Activated CD4-positive, alpha-beta T cell treated with anti-CD3 and anti-CD28 coated beads, Interleukin-2, Interleukin-4, amounts not matched to agents 100 ng/mL and 50 ng/mL, durations not matched to agents 16 hours and 8 hours (primary cell): ENCODE measurements at places on chromosomes 7 and 10.
A peak's percentile ranks its signal among the peaks of the same experiment; 100 is the strongest.

DNA sequence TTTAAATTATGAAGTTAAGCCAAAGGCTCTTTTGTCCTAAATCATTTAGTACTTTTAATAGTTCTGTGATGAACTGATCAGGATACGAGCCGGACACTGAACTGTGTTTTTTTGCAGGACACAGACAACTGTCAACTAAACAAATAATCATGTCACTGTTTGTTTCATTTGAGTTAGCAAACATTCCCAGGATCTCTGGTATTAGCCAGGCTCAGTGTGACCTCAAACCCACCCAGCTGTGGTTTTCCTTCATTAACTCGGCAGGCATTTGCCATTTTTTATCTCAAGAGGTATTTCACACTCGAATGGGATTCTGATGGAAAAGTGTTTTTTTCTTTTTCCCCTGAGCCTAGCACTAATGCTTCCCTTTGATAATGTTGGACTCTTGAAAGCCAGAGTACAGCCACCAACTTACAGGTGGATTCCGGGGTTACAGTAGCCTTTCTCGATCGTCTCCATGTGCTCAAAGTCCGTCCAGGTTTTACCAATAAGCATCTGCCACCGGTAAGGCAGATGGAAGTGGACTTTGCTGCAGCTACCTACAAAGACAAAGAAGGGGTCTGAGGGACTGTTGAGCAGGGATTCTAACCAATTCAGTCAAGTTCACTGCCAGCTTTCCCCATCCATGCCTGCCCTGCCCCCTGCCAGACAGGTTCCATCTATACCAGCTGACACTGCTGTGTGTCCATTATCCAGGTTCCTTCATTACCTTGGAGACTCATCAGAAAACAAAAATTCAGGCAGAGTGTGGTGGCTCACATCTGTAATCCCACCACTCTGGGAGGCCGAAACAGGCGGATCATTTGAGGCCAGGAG lies 33.4 kb downstream of the ZC3HAV1 start:
- DNase-seq = no peak

DNA sequence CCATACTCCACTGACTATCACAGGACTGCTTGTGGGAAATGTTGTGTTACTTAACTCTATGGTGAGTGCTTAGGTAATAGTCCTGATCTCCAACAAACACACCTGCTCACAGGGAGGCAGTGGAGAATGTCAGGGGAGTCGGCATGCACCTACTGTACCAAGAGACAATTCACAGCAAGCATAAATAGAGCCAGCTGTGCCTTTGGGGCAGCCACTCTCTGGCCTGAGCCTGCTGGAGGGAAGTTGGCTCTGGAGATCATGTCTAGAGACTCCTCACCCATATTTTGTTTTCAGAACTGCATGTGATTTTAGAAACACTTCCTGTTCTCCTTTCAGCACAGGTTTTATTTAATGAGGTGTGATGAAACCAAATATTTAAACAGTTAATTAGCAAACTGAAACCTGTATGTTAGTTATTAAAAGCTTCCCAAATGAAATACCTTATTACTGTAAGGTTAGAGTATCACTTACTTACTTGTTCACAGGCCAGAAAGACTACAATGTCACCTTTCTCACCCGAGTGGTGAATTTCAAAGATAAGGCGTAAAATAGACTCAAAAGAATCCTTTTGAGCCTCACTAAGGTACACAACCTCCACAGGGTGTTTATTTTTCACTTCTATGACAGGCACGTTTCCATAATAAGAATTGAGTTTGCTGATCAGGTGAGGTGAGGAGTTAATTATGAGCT lies 21.8 kb downstream of the DHX32 start:
- DNase-seq = no peak

GRCh38 chr7:27175626-27176523 lies 1.8 kb upstream of the HOXA10 start:
- DNase-seq = no peak

DNA sequence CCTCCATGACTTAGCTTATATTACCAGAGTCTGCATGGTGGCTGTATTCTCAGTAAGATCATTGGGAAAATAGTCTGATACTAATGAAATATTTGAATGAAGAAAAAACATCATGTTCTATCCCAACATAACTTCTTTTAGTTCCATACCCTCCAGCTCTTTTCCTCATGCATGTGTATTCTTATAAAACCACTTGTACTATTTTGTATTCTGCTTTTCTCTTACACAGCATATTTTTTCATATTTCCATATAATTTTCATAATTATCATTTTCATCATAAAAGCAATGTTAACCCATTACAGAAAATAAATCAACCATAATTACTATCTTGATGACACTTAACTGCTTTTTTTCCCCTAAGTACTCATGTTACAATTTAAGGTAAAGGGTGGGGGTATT lies 371.2 kb upstream of the LRGUK start:
- no peak for DNase-seq

- no peak for DNase-seq
These were observed 50.9 kb downstream of the TPK1 start for GRCh38 chr7:144784943-144785342.

GRCh38 chr7:40008223-40008815 lies 58.3 kb downstream of the CDK13 start:
- no peak for DNase-seq

DNA sequence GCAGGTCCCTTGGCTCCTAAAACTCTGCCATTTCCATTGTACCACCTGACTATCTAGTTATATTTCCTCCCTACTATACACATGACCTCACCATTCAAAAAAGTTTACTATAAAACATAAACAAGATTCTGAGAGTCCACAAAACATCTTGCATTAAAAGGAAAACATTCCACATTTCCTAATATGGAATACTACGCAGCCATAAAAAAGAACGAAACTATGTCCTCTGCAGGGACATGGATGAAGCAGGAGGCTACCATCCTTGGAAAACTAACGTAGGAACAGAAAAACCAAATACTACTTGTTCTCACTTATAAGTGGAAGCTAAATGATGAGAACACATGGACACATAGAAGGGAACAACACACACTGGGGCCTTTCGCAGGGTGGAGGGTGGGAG lies 48.3 kb downstream of the SVIL start:
- no peak for DNase-seq

DNA sequence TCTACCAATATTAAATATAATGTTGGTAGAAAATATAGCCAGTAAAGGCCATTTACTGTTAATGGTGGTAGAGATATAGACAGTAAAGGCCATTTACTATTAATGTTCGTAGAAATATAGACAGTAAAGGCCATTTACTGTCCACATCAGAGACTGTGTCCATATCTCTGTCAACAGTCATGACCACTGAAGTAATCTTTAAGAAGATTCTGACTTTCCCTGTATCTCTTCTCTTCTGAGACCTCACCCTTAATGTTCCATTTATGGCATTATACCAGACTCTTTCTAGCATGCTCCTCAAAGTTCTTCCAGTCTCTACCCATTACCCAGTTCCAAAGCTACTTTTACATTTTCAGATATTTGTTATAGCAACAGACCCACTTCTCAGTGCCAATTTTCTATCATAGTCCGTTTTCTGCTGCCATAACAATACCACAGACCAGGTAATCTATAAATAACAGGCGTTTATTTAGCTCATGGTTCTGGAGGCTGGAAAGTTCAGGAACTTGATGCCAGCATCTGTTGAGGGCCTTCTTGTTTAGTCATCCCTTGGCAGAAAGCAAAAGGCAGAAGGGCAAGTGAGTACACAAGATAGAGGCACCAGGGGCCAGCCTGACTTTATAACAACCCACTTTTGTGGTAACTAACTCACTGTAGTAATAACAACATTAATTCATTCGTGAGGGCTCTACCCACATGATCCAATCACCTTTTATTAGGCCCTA lies 7.9 kb upstream of the NUDCD3 start:
- DNase-seq = no peak

DNA sequence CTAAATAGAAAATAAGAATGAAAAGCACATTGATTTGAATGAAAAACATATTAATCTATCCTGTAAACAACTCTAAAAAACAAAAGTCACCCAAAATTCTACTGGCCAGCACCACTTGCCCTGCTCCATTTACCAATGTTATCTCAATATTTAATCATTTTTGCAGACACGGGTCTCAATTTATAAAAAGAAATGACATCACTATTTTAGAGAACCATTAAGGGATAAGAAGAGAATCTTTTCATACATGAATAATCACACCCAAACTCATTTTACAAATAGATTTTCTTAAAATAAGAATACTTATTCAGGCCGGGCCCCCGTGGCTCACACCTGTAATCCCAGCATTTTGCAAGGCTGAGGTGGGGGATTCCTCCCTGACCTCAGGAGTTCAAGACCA lies 3.9 kb downstream of the SAR1A start:
- no peak for DNase-seq

GRCh38 chr7:25482631-25483030 lies 254.3 kb upstream of the NPVF start:
- DNase-seq = no peak

- peak; percentile 50 for DNase-seq
These were observed at the start of gene PLAU for GRCh38 chr10:73910764-73911552. PLAU (plus strand) TSS chr10:73911132; CDS start chr10:73911556, 424 bp downstream.

- no peak for DNase-seq
These were observed 211.0 kb upstream of the KLF14 start for GRCh38 chr7:130944997-130945396.

DNA sequence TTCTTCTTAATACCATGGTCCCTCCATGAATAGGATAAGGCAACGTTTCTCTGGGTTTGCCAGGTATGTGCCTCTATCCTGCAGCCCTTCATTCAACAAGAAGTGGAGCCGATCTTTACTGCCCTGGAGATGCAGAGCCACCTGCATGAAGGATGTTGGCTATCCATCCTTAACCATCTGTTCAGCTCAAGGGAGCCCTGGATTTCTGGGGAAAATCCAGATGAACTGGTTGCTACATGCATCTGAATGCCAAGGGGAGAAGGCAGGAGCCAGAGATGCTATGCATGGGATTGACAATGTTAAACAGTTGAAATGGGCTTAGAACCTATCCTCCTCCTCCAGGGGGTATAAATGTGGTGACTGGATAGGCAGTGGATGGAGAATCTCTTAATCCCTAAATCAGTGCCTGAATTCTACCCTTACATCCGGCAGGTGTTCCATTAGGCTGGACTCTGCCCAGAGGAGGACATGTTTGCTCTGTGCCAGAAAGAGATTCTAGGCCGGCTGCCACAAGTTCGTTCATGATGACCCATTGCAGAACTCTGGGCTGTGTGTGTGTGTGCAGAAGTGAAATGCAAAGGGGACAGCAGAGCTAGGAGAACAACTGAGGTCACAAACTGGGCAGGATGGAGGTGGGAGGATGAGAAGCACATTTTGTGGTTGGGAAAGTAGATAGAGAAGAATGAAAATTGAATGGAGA lies 15.6 kb downstream of the CPED1 start:
- DNase-seq = no peak

DNA sequence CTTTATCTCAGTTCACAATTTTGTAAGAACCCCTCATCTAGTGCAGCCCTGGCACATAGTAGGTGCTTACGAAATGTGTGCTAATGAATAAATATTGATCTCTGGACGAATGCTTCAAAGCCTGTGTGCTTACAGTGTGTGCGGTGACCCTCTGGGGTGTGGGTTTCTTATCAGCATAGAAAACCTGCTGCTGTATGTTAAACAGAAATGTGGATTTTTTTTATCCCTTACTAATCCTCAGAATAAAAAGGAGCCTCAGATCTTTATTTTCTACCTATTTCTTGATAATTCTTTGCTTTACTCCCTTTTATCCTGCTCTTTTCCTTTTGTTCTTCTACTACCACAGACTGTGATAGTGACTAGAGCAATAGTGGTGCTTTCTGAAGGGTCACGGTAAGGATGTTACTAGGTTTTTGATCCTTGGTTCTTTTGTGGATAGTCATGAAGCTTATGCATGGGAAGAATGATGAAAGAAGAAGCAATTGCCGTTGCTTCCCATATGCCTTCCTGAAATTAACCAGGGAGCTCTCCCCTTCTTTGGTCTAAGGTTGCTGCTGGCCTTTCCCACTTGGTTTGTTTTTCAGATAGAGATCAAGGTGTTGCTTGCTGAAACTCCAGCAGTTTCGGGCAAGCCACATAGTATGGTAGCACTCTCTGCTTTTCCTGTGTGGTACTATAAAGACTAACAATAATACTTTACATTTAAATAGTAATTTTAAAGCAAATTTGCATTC lies 44.7 kb downstream of the SPAG6 start:
- no peak for DNase-seq

- DNase-seq = no peak
These were observed 16.0 kb upstream of the RSBN1L start for GRCh38 chr7:77680266-77680665.

DNA sequence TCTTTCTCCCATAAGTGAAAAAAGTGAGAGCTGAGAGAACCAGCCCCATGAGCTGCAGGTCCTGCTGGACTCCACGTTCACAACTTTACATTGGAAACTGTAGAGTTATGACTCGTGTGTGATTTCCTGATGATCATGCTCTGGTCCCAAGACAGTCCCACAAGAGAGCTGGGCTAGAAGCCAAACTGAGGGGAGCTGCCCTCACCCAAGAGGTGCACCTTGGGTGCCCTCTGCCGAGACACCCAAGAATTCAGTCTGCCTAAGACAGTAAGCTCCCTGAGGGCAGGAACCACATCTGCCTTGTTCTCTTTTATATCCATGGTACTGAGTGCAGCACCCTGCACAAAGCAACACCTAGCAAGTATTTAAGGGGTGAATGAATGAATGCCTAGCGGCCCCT lies 112.8 kb upstream of the SFMBT2 start:
- DNase-seq = no peak

GRCh38 chr7:146948703-146949102 lies 832.1 kb downstream of the CNTNAP2 start:
- no peak for DNase-seq

- no peak for DNase-seq
These were observed 15.4 kb downstream of the OGDHL start for GRCh38 chr10:49746626-49747302.

GRCh38 chr10:72334196-72334824 lies 20.4 kb downstream of the DNAJB12 start:
- no peak for DNase-seq

- DNase-seq = no peak
These were observed 99.9 kb downstream of the TRIL start for GRCh38 chr7:28858206-28858605.

GRCh38 chr7:148447221-148447849 lies 143.2 kb upstream of the C7orf33 start:
- DNase-seq = peak; percentile 77

DNA sequence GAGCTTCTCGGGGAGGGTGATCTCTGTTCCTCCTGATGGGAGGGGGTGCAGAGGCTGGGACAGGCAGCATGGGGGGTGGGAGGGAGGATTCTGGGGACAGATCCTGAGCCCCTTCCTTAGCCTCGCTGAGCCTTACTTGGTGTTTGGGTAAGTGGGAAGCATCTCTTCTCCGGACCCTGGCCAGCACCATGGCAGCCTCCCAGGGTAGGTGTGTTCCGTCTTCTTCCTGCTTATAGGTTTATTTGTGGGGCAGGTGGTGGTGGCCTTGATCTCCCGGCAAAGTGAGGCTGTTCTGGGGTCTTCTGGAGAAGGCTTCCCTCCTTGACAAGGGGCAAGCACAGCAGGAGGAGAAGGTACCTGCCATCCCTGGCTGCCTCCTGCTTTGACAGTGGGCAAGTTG lies 226.9 kb downstream of the GLRX3 start:
- no peak for DNase-seq

- DNase-seq = no peak
These were observed 168.6 kb downstream of the CTNNA3 start for GRCh38 chr10:67527351-67527750.
